GM18507 (cell line): ENCODE measurements at places on chromosomes 12 and 14.

DNA sequence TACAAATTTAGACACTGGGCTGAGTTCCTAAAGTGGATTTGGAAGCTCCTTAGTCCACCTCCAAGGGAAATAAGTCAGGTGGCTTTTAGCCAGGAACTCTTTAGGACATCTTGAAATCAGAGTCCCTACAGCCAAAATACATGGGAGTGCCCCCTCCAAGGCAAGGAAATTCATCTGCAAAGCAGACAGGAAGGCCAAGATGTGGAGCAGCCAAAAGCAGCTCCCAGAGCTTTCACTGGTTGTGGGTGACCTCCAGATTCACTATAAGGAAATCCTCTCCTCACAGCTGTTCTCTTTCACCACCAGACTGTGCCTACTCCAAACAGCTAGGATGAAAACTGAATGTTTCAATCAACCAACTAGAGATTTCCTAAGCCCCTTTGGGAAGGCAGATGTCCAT is 6.6 kb downstream of the TTC9 start:
- no peak for DNase-seq

- DNase-seq = no peak
Measured at GRCh38 chr14:50123062-50123461, 6.7 kb upstream of the VCPKMT start.

DNA sequence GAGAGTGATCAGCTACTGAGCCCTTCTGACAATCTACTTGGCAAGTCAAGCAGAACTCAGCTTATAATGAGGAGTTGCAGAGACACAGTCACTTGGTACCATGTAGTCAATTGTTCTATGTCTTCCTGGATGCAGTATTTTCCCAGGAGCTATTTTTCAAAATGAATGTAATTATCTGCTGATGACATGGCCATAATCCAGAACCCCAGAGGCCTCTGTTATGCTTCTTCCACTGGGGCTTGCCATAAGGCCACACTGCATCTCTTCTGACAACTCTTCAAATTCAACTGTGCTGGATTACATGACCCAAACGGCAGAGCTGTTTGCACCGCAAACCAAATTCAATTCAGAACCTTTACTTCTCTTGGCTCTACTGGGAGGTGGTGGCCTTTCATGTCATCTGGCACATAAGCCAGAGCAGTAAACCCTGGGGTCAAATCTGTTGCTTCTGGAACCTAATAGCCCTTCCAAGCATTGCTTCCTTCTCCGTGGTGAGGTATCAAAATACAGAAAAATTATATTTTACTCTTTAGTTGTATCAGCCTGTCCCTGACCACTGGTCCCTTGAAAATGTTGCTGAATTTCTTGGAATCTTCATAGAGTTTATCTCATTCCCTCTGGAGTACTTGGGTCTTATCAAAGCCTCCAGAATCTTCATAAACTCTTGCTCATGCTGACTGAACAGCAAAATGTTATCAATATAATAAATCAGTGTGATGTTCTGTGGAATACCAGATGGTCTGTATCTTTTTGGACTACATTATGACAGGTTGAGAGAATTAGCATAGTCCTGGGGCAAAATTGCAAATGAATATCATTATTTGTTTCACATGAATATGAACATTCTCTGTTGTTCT is 79.4 kb upstream of the DCN start:
- no peak for DNase-seq

DNA sequence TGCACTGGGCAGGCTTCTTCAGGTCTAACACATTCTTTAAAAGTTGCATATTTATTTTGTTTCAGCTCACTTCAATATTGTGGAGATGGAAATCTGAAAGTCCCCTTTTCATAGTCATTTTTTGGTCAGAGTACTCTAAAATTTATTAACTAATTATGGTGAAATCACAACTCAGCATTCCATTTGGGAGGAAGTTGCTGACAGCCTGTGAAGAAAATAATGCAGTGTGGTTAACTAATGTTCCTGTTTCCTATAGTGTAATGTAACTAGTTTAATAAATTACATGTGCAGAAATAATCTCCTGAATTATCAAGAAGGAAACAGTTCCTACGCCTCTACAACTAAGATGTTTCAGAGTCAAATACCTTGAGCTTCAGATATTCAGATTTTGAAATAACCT is 17.1 kb downstream of the LRFN5 start:
- DNase-seq = no peak

- no peak for DNase-seq
Measured at GRCh38 chr14:74444866-74445265, 18.9 kb upstream of the SYNDIG1L start.

- no peak for DNase-seq
Measured at GRCh38 chr12:3523728-3524127, 32.7 kb downstream of the PRMT8 start.

- DNase-seq = no peak
Measured at GRCh38 chr12:108441549-108441948, 73.5 kb upstream of the FICD start.
